ENCODE measurements at places on chromosomes 13 and 19. TPM values are rescaled to one million over a fixed set of nuclear protein-coding genes. Genes with fewer than 3 reads are reported as not detected.

ZNF560 gene
- total RNA-seq: not detected

- no peak for DNase-seq
These were observed 44.6 kb upstream of the GPR183 start for GRCh38 chr13:99351772-99352171.

DNA sequence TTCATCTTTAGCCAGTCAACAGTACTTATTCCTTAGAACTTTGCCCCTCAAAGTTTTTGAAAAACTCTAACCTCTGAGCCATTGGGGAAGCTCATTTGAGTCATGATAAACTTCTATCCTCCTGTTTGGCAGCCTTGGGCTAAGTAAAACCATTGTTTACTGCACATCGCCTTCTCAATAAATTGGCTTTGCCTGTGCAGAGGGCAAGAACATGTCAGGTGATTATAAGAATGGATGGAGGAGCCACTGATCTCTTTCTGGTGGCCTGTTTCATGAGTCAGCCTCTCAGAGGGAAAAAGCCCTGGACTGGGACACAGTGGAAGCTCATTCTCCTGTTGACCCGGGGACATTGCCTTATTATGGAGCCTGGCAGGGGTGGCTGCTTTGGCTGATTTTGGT lies 19.4 kb upstream of the PSG4 start:
- DNase-seq: no peak

DNA sequence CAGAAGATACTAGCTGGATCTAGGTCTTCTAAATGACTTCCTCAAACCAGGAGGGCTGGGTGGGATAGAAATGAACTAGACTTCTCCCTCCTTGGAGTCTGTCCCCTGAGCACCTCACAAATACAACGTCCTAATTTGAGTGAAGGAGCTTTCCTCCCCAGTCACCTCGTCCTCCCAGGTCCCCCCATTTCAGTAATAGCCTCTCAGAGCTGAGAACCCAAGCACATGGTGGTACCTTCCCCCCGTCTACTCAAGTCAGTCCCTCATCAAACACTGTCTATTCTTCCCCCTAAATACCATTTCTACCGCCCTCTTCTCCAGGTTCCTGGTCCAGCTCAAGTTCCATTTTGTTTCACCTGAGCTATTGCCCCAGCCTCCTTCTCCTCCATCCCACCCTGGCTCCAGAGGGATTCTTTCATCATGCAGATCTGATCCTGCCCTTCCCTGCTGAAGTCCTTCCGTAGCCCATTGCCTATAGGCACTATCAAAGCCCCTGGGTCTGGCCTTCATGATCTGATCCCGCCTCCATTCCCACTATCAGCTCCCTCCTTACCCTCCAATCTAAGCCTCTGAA lies 5.3 kb upstream of the PRKCG start:
- DNase-seq: no peak

DNA sequence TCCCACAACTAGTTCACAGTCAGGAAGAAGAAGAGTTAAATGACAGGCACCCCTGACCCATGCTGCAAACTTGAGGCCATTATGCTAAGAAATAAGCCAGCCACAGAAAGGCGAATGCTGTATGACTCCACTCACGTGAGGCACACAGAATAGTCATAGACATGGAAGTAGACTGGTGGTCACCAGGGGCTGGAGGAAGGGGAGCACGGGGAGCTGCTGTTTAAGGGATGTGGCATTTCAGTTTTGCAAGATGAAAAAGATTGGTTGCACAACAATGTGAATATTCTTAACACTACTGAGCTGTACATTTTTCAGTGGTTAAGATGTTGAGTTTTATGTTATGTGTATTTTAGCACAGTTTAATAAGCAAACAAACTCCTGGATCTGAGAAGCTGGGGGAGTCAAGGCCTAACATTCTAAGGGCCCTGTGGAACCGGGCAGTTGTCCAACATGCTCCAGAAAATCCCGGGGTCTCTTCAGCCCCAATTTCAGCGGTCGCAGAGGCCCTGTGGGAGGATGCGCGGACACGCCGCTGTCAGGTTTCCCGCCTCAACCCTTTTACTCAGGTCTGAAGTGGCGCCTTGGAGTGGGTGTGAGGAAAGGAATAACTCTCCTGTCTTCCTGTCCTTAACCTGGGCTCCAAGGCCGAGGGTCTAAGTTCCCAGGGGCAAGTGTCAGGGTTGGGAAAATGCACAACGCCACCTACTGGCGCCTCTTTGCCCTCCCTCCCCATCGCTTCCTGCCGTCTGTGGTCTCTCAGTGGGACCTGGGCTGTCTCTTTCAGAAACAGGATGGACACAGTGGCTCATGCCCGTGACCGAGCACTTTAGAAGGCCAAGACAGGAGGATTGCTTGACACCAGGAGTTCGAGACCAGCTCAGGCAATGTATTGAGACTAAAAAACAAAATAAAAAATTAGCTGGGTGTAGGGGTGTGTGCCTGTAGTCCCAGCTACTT lies 4.4 kb upstream of the TMEM272 start:
- DNase-seq: no peak

DNA sequence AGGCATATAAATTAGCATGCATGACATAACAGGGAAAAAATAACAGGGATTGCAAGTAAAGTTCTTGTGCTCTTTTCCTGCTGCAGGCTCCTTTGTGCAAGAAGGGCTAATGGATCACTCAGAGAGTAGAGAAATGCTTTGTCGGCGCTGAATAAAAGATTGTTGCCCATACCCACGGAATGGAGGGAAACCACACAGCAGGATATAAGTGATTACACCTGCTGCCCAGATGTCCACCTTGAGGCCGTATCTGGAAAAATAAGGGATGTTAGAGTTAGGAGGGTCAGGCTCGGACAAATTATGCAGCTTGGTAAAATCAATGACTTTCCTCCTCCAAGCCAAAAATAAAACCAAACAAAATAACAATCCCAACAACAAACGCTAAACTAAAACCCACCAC lies 322.3 kb downstream of the DCLK1 start:
- DNase-seq: no peak

ZNF497 gene
- 3.5 TPM for total RNA-seq

UBE2L5 gene
- not detected for total RNA-seq
